ENCODE measurements at places on chromosomes 2 and 18.

DNA sequence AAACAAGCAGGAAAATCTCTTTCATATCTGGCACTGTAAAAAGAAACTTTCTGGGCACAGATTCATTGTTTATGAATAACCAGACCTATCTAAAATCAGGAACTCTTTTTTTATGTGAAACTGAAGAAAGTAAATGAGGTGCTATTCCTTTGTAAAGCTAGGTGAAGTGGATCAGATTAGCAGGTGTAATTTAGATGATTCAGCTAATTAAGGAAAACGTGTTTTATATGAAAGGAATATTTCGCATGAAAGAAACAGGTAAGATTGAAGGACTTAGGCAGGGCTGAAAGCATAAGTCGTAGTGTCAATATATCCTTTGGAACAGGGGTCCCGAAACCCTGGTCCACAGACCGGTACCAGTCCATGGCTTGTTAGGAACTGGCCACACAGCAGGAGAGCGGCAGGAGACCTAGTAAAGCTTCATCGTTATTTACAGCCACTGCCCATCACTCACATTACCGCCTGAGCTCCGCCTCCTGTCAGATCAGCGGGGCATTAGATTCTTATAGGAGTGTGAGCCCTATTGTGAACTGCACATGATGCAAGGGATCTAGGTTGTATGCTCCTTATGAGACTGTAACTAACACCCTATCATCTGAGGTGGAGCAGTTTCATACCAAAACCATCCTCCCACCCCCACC is 20.3 kb upstream of the XIRP2 start:
- no peak for DNase-seq

DNA sequence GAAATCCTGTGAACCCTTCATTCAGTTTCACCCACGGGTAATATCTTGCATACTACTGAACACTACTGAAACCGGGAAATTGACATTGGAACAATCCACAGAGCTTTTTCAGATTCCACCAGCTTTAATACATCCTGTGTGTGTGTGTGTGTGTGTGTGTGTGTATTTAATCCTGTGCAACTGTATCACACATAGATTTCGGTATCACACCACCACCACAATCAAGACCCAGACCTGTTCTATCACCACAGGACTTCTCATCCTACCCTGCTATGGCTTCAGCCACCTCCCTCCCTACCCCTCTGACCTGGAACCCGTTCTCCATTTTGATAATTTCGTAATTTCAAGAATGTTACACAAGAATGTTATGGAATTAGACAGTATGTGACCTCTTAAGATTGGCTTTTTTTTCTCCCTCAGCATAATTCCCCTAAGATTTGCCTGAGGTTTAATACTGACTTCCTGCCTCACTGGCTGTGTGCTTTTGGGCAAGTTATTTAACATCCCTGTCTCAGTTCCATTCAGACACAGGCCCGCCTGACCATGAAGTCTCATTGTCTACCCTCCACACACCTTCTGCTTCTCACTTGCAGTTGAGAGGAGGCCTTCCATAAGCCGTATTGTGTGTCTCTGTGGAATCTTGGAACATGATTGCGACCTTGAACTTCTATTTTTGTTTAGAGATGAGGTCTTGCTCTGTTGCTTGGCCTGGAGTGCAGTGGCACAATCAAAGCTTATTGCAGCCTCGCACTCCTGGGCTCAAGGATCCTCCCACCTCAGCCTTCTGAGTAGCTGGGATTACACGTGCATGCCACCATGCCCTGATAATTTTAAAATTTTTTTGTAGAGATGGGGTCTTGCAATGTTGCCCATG is 14.4 kb upstream of the TMEM131 start:
- peak; percentile 17 for DNase-seq

- no peak for DNase-seq
Observed at GRCh38 chr2:138534791-138535190, 33.2 kb downstream of the SPOPL start.

- DNase-seq = no peak
Observed at GRCh38 chr2:146207901-146208300, 1636.9 kb upstream of the ACVR2A start.

GRCh38 chr2:98727369-98728087 is 3.4 kb downstream of the MGAT4A start:
- no peak for DNase-seq

DNA sequence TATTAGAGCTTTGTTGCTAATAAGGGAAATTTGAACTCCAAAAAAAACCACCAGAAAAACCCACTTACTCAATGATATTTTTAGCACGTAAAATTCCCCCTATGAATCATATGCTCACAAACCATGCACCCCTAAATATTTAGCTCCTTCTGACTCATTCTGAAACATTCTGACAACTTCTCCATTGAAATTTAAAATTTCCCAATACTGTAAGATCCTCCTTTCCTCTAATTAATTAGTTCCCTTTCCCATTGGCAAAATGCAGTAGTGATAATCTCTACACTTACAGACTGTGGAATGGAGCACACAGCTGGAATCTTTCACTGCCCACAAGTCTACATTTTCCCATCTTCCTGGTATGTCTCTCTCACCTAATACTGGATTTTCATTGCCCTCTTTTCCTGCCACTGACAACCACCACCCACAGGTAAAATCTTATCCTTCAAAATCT is 215.8 kb upstream of the ACVR2A start:
- no peak for DNase-seq

- DNase-seq = no peak
Observed at GRCh38 chr2:29718076-29718686, 203.2 kb downstream of the ALK start.

DNA sequence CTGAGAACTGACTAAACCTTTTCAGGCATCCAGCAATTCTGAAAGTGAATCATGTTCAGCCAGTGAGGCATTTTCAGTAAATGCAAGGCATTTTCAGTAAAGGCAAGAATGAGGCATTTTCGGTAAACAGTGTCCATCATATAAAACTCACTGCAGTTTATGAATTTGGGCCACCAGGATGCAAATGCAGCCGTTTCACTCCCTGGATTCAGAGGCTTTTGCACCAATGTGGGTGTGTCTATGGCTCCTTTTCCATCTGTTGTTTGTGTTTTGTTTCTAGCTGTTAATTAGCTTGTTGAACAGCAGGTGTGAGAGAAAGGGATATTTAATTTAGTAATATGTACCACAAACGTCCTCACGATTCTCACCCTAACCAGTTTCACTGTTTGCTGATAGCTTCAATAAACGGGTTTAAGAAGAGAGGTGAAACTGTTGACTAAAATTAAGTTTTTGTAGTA is 116.3 kb upstream of the PGAP1 start:
- DNase-seq = no peak

DNA sequence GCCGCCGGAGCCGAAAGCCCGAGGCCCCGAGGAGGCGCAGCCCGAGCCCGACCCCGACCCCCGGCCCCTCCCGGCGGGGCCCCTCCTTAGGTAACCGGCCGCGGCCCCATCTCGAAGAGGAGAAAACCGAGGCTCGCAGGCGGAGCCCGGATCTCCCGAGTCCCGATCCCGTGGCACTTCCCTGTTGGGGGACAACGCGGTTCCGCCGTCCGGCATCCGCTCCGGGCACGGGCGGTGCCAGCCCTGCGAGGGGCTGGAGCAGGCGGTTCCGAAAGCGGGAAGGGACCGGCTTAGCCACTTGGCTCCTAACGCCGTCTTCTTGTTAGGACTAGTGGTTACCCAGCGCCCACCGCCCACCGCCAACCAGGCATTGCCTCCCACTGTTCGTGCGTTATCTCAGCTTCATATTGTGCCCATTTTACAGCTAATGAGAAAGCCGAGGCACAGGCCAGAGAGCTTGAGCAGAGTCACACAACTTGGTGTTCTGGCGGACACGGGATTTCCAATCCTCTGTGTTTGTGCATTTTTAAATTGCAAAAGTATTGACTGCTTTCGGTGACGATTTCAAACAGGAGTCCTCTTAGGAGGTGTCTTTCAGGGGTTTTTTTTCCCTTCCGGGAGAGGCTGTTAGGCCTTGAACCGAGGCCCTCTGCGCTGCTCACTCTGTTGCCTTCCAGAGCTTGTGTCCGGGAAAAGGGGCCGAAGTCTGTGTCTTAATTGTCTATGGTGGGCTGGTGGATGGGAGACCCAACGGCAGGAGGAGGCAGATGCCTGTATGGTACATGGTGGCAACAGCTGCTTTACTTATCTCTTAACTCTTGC is 562 bp downstream of the CENPA start:
- DNase-seq = peak; percentile 51

DNA sequence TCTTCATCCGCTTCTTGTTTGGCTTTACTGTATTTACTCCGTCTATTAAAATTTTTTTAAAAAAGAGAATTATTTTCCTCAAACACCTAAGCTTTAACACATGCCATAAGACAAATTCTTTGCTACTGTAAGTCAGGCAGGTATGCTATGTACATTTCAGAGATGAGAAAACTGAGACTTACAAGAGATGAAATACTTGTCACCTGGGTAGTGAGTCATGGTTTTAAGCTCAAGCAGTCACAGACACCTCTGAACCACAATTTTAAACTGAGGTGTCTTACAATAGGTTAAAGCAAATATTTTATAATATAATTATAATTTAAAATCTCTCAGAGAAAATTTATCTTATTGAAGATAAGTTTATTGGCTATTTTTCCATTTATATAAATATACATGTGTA is 126.0 kb downstream of the EPHA4 start:
- DNase-seq = no peak

DNA sequence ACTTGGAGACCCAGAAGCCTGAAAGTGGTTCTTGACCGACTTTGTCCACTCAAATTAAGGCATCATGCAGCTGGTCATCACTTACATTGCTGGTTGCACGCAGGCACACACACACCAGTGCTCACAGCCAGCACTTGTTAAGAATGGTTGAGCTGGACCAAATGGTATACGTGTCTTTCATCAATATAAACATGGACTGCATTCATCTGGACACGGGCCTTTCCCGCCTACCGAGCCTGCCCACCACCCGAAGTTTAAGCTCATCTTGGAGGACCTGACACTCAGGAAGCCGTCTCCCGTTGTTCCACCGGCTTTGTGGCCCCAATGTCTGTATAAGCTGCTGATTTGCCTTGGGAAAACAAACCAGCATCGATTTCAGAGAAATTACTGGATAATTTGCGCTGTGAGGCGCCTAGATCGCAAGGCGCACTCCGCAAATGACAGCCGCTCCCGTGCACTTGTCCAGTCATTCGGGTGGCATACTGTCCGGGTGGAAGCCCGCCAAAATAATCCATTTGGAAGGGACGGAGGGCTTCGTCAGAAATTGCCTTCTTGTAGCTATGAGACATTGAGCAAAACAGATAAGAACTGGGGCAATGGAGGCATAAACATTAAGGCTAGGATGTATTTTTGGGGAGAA is 40.1 kb upstream of the AKAIN1 start:
- DNase-seq = no peak

GRCh38 chr2:1750933-1751766 is 6.8 kb upstream of the PXDN start:
- peak; percentile 66 for DNase-seq

DNA sequence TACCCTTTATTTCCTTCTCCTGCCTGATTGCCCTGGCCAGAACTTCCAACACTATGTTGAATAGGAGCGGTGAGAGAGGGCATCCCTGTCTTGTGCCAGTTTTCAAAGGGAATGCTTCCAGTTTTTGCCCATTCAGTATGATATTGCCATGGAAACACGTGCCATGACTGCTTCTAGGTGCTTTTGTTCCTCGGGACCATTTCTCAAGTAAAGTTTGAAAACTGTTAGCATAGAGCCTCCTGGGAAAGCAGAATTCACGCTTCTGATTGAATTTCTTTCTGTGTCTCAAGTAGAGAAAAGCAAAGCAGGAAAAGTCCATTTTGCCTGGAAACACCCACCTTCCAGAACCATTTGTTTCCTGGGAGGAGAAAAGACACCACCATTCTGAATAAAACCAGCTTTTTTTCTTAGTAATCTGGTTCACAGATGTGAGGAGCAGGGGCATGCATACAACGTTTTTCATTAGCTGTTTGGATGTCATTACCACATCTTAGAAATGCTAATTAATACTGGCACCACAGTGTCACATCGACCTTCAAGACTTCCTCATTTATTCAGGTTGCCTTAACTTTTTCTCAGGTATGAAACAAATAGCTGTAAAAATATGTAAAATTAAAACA is 39.0 kb upstream of the ZBTB14 start:
- no peak for DNase-seq

- peak; percentile 30 for DNase-seq
Observed at GRCh38 chr2:73998933-73999332, 14.2 kb downstream of the TET3 start.

- peak; percentile 81 for DNase-seq
Observed at GRCh38 chr2:95025406-95026319, at the start of gene MAL. Gene MAL (plus strand): TSS chr2:95025708. CDS start chr2:95025793, 85 bp downstream.

DNA sequence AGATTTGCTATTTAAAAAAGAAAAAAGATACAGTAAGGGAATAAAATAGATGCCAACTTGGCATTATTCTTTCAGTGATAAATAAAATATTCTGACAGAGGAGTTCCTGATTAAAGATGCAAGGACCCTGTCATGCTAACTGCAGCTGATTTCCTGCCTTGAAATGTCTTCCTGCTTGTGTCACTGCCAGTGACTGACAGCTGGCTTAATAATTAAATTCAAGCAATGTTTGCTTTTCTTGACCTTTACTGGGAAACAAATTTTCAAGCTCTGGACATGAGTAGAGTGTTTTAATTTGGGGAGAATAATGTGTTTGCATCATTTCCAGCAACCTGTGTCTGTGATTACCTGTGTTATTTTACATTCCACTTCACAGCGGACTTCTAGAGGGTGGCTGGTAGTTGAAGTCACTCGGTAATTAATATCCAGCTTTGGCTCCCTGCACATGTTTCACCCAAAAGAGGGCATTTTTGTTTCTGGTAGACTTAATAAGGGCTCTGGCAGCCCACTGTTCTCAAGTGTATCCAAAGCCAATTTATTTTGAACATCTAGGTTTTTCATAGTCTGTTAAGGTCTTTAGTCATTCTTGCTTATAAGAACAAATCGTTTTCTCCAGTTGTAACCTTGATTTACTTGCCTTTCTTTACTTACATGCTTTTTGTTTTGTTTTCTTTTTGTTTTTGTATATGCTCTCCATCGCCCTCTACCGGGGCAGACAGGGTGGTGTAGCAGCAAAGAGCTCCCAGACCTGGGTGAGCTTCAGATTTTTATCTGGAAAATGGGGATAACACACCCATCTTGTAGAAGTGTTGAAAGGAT is 48.5 kb upstream of the PROKR1 start:
- peak; percentile 60 for DNase-seq

GRCh38 chr18:37764541-37765288 is 199.1 kb upstream of the CELF4 start:
- no peak for DNase-seq

GRCh38 chr2:197959383-197959782 is 155.0 kb downstream of the PLCL1 start:
- no peak for DNase-seq
